Chondrocyte (in vitro differentiated cells): ENCODE measurements at places on chromosomes 1 and 21. TPM values are rescaled to one million over a fixed set of nuclear protein-coding genes. Genes with fewer than 3 reads are reported as not detected.
A peak's percentile ranks its signal among the peaks of the same experiment; 100 is the strongest.

DNA sequence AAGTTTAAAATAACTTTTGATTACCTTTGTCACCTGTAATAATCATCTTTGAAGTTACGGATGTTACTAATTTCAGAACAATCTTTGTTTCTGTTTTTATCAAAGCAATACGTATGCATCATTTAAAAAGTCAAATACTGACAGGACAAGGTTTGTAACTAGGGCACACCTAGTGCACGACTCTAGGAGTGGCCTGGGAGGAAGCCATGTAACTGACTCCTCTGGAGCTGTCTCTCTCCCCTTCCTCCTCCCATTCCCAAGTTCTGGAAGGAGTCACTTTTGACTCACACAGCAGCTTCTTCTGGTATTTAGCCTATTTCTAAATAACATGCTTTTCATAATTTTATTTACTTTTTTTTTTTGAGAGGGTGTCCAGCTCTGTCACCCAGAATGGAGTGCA is 11.8 kb upstream of the RAP1GAP start:
- no peak for DNase-seq

DNA sequence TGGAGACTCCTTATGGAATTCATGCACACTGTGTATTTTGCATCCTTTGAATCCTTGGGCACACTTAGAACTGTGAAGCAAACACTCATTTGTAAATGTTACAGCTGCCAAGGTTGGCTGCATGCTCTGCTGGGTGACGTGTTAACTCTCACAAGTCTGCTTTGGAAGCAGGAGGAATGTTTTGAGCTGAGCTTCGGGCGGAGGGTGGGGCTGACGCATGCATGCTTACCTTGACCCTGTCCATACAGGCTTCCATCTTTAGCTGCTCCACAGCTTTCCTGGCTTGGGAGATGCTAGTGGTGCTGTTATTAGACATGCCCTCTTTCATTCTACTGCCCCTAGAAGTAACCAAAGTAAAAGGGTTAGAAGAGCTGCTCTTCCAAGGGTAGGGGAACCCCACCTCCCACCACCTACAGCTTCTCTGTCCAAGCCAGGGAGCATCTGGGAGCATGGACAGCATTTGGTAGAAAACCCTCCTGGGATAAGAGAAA is 66.0 kb downstream of the GNG4 start:
- no peak for DNase-seq

Gene LCE1F
- total RNA-seq: not detected in 3 replicates

DNA sequence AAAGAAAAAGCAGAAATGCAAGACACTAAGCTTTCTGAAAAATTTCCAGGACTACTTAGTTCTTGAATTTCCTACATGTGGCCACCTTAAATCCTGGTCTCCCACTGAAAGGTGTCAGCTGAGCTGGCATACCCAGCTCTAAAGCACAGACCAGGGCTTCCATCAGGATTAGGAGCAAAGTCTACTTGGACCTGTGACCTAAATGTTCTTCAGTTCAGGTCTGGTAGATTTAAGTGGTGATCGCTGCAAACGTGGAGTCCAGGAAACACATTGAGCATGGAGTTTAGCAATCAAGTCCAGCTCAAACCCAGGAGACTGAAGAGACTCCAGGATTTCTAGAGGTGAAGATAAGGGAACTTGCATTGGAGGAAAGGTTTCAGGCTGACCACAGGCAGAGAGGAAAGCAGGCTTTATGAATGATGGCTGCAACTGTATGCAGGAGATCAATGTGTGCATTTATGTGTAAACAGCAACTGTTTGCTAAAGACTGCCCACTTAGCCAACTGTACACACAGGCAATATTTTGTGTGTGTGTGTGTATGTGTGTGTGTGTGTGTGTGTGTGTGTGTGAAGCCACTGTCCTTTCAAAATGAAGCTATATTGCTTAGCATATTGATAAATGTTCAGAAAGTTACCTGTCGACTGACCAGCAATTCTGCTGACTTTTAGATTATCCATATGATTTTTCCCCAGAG is 75.2 kb downstream of the LMX1A start:
- no peak for DNase-seq

GRCh38 chr21:43696214-43696613 is 22.7 kb upstream of the PDXK start:
- peak; percentile 85 for DNase-seq

GRCh38 chr1:99919220-99919619 is 50.6 kb upstream of the SLC35A3 start:
- no peak for DNase-seq

DNA sequence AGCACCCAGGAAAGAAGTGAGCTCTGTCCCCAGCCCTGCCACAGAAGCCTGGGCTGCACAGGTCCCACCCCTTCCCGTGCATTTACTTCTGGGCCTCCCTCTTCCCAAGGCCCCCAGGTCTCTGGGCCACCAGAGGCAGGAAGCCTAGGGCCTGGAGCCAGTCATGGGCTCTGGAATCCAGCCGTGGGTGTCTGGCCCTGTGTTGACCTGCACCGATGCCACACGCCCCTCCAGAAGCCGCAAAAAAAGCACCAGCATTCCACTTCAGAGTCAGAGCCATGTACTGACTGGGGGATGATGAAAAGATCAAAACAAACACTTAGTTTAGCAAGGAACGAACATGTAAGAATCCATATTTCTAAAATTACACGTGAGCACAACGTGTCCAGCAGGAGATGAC is 141.7 kb downstream of the NPHP4 start:
- DNase-seq: no peak

GRCh38 chr1:34696230-34696629 is 58.6 kb upstream of the GJB5 start:
- no peak for DNase-seq
